ENCODE measurements at places on chromosomes 5 and 9.
A peak's percentile ranks its signal among the peaks of the same experiment; 100 is the strongest.

GRCh38 chr5:8176101-8176693 lies 307.2 kb downstream of the MTRR start:
- no peak for DNase-seq

DNA sequence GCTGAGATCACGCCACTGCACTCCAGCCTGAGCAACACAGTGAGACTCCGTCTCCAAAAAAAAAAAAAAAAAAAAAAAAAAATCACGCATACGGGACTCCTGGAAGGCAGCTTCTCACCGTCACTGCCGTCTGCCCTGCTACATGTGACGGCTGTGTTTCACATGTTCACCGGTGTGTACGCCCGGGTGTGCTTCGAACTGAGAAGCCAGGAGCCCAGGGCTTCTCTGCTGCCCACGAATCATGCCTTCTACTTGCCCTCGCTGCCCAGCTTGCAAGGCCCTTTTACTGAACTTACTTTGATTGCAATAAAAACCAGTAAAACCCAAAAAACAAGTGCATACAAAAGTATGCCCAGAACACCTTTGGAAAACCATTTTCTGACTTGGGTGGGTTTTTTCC lies 5.8 kb upstream of the NKD2 start:
- no peak for DNase-seq

DNA sequence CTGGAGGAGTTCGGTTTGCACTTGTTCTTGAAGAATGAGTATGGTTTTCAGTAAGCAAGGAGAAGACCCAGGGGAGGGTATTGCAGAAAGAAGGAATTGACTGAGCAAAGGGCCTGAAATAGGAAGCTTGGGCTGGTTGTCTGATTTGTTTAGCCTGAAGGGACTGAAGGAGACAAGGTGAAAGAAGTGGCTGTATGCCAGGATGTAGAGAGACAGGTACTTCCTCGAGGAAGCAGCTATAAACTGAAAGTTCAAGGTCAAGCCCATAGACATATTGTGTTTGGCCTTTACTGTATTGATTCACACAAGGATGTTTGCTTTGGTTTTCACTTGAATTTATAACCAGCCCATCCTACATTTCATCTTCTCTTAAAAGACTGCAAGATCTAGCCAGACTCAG lies 183.1 kb downstream of the PALM2AKAP2 start:
- no peak for DNase-seq

DNA sequence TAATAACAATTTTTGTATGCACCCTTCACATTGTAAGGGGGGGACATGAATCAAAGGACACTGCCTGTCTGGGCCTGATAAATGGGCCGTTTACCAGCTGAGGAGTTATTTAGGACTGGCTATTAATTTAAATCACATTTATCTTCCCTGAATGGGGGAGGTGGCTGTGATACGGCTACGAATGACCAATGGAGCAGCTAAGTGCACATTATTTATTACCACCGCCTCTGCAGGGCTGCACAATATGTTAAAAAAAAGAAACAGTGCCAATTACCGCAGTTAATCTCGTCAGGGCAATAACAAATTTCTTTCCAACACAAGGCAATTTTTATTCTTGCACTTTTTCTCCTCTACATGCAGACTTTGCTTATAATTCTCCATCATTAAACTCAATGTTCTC lies 318.4 kb downstream of the IRX2 start:
- no peak for DNase-seq

- DNase-seq, result no peak
Measured at GRCh38 chr5:54848581-54848980, 136.8 kb downstream of the ESM1 start.

GRCh38 chr9:105554042-105554441 lies 3.9 kb upstream of the FKTN start:
- no peak for DNase-seq

GRCh38 chr5:132322266-132322665 lies 28.1 kb downstream of the SLC22A4 start:
- no peak for DNase-seq

DNA sequence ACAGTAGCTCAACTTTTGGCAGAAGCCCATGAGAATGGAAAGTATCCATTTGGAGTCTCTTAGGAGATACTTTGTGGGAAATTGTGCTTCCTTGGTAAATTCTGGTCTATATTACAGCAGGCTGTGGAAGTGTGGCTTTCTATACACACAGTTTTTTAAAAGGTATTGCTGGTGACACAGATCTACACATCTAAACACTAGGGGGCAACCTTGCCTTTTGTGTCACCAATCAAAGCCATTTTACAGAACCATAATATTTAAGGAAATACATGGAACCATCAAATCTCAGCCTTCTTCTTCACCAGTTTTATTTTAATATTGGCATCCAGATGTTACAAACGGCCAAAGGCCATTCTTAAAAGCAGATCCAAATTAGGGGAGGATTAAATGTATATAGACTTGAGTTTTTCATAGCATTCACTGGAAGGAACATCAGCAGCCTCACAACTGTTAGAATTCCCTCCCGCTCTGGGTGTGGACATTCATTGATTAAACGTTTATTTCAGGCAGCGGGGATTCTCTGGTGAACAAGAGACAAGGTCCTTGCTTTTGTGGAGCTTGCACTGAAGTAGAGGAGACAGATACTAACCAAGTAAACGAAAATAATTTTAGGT lies 132.4 kb upstream of the EPB41L4A start:
- peak; percentile 37 for DNase-seq

- no peak for DNase-seq
Measured at GRCh38 chr5:161934486-161934885, 86.6 kb downstream of the GABRA1 start.

- DNase-seq, result peak; percentile 86
Measured at GRCh38 chr5:173395257-173395932, 67.2 kb upstream of the STC2 start.

GRCh38 chr9:20384642-20385041 lies 237.7 kb downstream of the MLLT3 start:
- no peak for DNase-seq

- DNase-seq, result no peak
Measured at GRCh38 chr9:125511789-125512660, 195.0 kb downstream of the MAPKAP1 start.

DNA sequence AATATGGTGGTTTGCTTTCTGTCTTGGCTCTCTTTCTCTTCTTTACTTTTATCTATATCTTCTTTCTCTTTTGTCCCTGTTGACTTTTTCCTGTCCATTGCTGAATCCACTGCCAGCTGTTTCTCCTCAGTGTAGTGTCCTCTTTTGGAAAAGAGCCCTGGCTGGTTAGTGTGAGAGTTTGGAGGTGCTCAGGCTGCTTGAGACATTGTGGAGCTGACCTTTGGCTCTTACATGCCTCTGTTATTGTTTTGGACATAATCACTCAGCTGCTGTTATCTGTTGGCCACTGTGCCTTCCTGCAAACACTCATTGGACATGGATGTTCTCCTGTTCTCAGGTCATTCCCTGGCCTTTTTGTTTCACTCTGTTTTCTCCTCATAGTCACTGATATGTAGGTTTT lies 295.4 kb upstream of the RIOK2 start:
- no peak for DNase-seq

DNA sequence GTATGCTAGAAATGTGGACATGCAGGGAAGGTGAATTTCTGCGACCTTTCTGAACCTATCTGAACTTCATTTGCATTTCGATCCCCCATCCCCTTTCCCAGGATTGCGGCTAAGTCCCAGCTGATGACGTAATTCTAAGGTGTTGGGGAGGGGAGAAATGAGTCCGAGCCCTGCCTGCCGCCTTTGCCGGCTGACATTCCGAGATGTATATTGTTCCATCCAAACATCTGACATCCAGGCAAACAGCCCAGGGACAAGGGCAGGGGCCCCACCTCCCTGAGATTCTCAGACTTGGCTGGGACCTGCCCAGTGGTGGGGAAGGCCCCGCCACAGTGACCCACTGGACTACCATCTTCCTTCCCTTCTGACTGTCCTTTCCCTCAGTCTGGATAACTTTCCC lies 494.6 kb downstream of the ENC1 start:
- no peak for DNase-seq

DNA sequence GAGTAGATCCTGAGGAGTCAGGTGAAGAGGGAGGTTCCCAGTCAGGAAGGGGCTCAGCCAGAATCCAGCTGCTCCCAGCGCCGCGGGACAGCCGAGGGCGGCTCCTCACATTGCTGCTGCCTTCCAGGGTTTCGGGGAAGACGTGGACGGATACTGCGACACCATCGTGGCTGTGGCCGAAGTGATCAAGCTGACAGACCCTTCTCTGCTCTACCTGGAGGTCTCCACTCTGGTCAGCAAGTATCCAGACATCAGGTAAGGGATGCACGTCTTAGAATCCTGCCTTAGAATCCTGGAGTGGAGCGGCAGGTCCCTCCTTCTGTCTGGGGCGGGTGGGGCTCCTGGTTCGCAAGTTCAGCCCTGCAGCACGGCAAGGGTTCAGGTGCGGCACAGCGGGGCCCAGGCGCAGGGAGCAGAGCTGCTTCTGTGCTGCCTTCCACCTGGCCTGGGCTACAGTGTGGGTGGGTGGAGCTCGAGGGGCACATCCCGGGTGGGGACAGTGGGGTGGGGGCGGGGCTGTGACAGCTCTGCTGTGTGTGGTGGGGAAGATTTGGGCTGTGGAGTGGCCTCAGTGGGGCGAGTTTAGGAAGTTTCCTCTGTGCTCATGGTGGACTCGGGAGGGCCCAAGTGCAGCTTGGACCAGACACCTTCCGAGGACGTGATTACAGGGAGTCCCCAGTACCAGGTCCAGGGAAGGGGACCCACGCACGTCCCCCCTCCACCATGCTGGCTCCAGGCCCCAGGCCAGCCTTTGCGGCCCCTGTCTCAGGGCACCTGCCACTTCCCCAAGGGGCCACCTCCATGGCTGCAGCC lies 22.8 kb downstream of the EXOC3 start:
- no peak for DNase-seq

GRCh38 chr9:71859939-71860338 lies 51.1 kb downstream of the ABHD17B start:
- DNase-seq, result no peak

DNA sequence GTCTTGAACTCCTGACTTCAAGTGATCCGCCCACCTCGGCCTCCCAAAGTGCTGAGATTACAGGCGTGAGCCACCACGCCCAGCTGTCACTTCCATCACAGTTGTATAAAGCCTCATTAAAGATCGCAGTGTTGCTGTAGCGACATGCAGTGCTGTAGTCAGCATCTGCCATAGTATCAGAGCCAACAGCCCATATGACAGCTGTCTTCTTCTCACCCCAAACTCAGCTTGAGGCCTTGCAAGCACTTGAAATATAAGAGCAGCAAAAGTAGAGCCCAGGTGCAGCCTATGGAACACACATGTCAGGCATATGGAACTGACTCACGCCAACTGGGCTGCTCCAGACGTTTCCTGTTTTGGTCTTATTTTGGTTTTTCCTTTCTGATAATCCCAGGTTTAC lies 167.8 kb downstream of the TRIO start:
- DNase-seq, result no peak

Data from hepatic stellate cell (primary cell).